Gastroesophageal sphincter (tissue), 4 donors: ENCODE measurements at places on chromosomes 13 and 19. TPM values are rescaled to one million over a fixed set of nuclear protein-coding genes. Genes with fewer than 3 reads are reported as not detected.

- no peak for ATAC-seq
Observed at GRCh38 chr19:14890643-14891379, 4.9 kb upstream of the OR7A17 start.

DNA sequence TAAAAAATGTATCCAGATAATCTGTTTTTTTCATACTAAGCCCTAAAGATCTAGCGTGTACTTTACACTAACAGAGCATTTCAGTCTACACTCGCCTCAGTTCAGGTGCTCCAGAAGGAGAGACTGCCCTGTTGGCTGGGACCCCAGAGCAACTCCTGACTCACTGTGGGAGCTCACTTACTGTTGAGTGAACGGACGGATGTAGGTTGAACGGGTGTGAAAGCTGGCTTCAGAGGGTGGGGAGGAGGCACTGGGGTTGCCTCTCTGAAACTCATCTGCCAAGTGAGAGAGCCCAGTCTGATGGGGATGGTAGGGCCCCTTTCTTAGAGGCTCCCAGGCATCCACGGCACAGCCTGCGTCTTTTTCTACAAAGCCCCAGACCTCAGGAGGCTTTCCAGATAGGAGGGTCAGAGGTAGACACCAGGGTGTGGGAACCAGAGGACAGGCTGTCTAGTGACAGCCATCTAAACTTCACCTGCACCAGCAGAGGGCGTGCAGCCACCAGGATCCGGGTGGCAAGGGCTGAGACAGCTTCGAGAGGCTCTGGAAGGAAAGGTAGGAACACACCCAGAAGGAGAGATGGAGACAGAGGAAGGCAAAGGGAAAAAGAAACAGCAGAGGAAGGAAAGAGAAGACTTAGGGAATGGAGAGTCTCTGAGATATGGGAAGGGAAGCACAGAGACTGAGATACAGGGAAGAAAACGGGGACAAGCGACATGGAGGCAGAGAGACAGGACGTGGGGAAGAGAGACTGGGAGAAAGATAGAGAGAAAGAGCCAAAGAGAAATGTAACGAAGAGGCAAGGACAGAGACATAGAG lies 3.7 kb downstream of the KASH5 start:
- peak; percentile 83 for ATAC-seq

Gene PCDH20
- total RNA-seq = 9.2 TPM

Gene GNG7
- 15.6 TPM for total RNA-seq

GRCh38 chr19:18225702-18226468 lies at the start of gene PDE4C:
Gene PDE4C (minus strand): TSS chr19:18226438. CDS start chr19:18226415, 23 bp downstream.
- ATAC-seq = no peak

DNA sequence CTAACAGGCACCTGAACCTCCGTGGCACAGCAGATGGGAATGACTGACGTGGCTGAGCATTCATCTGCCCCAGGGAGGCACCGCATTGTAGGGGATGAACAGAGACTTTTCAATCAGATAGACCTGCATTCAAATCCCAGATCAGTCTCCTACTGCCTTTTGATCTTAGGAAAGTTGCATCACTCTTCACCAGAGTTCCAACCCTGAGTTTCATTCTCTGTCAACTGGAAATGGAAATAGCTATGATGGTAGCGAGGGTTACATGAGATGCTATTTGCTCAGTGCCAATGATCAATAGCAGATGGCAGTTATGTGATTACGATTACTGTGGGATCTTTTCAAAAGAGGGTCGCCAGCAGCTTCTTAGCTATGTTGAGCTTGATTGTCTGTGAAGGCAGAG lies 189.3 kb upstream of the RFC3 start:
- ATAC-seq = no peak

Gene ATXN8OS
- total RNA-seq = not detected
